ENCODE measurements at places on chromosomes 3 and 15.

DNA sequence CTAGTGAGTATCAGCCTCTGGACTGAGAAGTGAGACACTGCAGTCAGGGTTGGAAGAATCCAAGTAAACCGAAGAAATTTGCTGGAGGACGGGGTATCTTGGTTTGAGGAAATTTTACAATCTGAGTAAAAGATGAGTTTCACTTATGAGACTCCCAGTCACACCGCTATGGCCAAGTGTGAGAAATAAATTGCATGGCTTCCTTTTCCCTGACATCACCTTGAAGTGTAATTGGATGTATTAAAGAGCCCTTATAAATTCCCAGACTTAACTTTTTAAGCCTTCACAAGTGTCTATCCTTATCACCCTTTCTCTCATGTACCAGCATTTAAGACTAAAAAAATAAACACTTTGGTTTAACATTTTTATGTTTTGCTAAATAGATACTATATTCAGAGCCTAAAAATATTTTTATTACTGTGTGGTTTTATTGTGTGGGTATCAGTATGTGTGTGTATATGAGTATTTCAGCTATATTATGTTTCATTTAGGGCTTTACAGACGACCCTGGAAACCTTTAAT lies 23.8 kb downstream of the USP3 start:
- no peak for DNase-seq

- no peak for DNase-seq
Measured at GRCh38 chr15:43799945-43800285, at the start of gene SERINC4. SERINC4 (minus strand) TSS chr15:43800220; CDS start chr15:43799986, 234 bp downstream.

GRCh38 chr15:50232791-50233190 lies 32.7 kb downstream of the HDC start:
- DNase-seq = no peak

DNA sequence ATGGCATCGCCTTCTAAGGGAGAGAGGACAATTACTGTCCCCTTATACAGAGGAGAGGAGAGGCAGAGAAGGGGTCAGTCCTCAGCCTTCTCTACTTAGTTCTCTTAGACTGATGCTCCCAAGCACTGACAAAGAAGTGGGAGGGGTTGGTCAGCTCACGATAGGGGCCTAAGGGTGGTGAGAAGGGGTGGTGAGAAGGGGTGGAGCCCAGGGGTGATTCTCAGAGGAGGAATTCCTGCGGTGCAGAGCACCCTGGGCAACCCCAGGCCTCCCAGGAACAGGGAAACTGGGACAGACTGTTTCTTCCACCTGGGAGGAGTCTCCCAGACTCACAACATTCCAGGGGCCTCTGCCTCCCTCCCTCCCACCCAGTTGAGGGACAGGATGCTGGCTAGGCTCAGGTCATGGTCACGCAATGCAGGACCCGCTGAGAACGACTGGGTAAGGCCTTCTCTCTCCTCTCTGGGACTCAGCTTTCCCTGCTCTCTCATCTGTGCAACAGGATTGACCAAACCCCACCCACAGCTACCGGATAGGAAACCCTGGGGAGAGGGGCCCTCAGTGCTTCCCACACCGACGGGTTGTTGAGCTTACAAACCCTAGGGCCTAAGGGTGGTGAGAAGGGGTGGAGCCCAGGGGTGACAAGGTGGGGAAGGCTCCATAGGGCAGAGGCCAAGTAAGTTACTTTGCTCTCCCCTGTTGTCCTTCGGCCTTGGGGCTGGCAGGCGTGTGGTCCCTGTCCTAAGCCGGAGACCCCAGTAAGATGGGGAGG lies 1.5 kb downstream of the TPRA1 start:
- DNase-seq = peak; percentile 27

DNA sequence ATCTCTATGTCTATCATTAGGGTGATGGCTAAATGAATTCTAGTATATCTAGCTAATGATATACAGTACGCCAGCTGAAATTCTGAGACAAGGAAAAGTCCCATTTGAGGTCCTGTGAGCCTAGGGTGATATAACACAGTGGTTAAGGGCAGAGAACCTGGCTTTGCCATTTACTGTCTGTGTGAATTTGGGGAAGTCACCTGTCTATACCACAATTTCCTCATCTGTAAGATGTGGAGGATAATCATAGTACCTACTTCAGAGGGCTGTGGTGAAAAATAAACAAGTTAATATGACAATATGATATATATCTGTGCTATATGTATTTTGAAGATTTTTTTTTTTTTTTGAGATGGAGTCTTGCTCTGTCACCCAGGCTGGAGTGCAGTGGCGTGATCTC lies 9.8 kb upstream of the ANKDD1A start:
- no peak for DNase-seq

DNA sequence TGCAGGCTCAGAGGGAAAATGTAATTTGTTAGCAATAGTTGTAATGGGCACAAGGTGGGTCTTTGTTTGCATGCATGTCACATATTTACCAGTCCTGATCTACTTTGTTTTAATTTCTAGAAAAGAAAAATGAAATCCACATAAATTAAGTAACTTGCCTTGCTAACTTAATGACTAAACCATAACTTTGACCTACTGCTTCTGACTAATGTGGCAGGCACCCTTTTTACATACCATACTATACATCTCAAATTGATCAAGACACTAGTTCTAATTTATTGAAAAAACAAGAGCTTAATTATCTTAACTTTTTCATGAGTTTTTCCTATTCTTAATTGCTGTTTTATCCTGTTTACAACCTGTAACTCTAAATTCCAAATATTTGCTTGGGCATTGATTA lies 93.2 kb downstream of the ATP11B start:
- no peak for DNase-seq

- DNase-seq = no peak
Measured at GRCh38 chr3:195241592-195242355, 29.2 kb downstream of the XXYLT1 start.

GRCh38 chr3:14703128-14703750 lies 28.3 kb downstream of the C3orf20 start:
- DNase-seq = no peak

- DNase-seq = no peak
Measured at GRCh38 chr3:138241061-138241460, 54.0 kb downstream of the ARMC8 start.

DNA sequence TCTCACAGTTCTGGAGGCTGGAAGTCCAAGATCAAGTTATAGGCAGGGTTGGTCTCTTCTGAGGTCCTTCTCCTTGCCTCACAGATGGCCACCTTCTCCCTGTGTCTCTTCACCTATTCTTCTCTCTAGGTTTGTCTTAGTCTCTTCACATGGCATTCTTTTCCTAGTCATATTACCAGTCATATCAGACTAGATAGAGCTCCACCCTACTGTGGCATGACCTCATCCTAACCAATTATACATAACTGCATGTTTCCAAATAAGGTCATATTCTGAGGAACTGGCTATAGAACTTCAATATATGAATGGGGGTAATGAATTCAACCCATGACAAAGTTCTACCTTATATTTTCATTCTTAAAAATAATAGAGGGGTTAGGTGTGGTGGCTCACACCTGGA lies 196.4 kb upstream of the UBE3A start:
- DNase-seq = no peak

GRCh38 chr15:81012588-81012987 lies 11.9 kb downstream of the TLNRD1 start:
- DNase-seq = no peak

DNA sequence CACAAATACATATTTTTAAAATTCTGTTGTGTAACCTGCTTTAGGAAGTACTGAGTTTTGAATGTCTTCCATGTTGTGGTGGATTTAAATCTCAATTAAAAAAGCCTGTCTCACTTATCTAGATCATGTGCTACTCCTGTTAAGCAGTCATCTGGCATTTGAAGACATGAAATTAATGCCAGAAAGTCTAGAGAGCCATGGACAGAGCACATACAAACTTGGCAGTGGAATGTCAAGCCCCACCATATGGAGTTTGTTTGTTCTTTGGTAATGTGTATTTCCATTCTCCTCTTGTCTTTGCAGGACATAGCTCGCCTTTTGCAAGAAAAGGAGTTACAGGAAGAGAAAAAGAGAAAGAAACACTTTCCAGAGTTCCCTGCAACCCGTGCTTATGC lies 39.3 kb upstream of the UTS2B start:
- DNase-seq = no peak

GRCh38 chr3:58432905-58433304 lies 727 bp downstream of the PDHB start:
- no peak for DNase-seq

GRCh38 chr15:63380808-63381282 lies 801 bp downstream of the CA12 start:
- DNase-seq = no peak

GRCh38 chr3:160941885-160942494 lies 163.2 kb downstream of the B3GALNT1 start:
- DNase-seq = no peak

- DNase-seq = no peak
Measured at GRCh38 chr3:190697502-190697830, 165.0 kb downstream of the GMNC start.

- no peak for DNase-seq
Measured at GRCh38 chr15:64247535-64247905, 84.7 kb upstream of the PPIB start.

DNA sequence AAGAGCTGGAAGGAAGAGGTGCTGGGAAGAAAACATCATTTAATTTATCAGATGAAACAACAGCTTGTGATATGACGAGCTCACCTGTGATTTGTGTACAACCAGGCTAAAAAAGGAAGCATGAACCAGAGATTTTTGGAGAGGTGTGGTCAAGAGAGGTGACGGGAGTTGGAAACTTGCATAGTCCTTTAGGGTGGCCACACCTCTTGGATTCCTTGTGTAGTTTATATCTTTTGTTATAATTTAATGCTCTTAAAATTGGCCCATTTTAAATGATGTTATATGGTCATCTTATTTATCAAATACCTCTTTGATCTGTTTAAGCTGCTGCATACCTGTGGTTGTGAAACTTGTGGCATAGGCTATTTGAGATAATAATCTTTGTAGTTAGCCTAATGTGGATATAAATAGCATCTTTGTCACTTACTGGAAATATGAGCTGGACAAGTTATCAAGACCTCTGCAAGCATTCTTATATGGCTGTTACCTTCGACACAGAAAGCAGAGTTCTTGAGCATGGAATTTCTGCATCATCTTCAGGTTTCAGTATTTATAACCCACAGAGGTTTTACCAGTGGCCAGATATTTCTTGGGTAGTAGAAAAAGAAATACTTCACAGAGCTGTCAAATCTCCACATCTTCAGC lies 49.1 kb downstream of the IL1RAP start:
- no peak for DNase-seq

DNA sequence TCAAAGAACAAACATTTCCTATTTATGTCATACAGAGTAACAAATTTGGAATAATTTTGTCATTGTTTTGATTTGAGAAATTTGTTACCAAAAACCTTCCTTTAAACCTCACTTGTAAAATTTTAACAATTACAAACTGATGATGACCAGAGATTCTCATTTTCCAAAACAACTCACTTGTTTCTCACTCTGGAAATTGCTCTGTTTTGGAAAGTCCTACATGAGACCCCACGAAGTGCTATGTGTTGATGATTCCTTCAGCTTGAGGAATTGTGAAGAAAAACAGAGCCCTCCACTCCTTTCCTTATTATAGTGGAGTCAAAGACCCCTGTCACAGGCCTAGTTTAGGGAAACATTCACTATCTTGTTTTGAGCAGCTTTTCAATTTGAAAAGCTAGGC lies 157.6 kb upstream of the RASGRP1 start:
- no peak for DNase-seq

DNA sequence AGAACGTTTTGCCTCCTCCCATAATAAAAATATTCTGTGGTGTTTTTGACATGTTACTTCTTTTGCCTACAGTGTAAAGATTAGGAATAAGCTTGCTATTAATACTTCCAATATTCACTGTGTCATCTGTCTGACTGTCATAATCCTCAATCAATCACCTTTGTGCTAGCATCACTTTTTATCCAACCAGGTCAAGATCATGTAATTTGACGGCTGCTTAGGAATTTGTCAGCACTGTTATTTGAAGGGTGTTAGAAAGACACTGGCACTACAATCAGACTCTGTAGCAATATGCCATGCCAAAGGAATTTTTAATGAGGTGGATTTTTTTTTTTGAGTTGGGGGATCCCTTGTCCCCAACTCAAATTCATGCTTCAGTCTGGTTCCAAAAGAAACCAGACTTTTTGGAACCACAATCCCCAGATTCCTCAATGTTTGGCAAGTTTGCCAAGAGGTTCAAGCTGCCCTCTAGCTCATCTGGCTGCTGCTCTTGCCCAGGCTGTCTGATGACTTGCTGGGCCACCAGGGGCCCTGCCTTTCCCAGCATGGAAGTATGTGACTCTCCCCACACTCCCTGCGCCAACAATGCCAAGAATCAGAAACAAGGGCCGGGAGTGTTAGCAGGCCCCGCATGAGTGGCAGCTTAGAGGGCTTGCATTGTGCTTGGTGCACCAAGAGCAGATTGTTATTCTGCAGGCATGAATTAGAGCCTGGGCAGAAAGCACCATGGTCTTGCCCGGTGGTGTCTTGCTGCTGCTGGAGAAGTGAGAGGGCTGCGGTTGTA lies 58.6 kb upstream of the TSC22D2 start:
- no peak for DNase-seq

GRCh38 chr3:117616227-117616626 lies 906.6 kb downstream of the TUSC7 start:
- no peak for DNase-seq

DNA sequence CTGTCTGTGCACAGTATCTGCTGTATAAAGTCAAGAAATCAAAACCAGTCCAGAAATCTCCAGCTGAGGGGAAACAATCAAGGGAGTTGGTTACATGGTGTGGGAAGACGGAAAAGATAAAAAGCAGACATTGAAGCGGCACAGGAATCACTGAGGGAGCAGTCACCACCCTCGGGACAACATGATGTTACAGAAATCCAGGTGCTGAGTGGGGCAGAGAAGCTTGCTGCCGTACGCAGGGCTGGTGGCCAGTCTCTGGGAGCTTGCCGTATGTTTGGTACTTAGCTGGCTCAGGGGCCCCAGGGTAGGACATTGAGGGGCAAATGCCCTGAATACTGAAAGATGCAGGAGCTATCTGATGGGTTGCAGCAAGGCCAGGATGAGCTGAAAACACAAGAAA lies 237.9 kb downstream of the EDEM1 start:
- no peak for DNase-seq

DNA sequence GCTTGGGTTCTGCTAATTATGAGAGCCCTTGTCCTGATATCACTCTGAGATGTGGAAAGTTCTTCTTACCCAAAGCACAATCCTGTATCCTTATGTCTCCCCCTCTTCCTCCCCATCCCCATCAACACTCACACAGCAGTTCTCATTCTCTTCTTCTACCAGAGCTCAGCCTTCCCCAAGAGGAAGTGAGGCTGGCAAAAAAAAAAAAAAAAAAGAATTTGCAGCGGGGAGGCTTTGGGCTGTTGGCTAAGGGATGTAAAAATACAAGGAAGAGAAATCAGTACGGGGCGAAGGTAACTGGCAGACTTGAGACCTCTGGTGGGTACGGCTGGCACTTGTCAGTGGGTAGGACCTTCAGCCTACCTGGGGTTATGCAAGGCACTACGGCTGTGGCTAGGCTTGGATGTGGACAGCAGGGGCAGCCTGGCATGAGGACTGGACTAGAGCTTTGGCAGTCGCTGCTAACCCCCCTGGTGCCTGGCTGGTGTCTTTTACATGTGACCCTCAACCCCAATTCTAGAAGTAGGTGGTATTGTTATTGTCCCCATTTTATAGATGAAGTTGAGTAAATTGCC lies 5.4 kb downstream of the VIPR1 start:
- no peak for DNase-seq
